ENCODE measurements at places on chromosomes 4 and X.
A peak's percentile ranks its signal among the peaks of the same experiment; 100 is the strongest.

DNA sequence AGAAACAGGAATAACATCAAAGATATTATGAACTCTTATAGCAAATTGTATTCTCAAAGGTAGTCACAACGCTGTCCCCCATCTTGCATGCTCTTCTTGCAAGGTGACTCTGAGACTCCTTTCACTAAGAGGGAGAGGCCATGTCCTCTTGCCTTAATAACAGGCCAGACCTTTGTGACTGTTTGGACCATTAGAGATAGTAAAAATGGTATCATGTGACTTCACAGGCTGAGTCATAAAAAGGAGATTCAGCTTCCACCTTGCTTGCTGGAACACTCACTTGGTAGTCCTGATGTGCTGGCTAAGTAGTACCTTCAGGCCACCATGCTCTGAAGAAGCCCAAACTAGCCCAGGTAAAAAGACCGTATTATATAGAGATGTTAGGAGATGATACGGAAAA is 143.8 kb downstream of the FBXW7 start:
- no peak for DNase-seq
- peaks cover 2% of the 10 kb centered on the region for H3K4me1 ChIP-seq
- H3K36me3 ChIP-seq: no peaks in the 10 kb centered on the region

GRCh38 chrX:6558979-6559378 is 24.1 kb upstream of the VCX3A start:
- DNase-seq: no peak
- no peak overlapping the region for H3K4me3 ChIP-seq
- no peaks in the 10 kb centered on the region for H3K27me3 ChIP-seq
- H3K36me3 ChIP-seq: no peaks in the 10 kb centered on the region
- no peaks in the 10 kb centered on the region for H3K4me1 ChIP-seq

- no peak overlapping the region for H3K4me3 ChIP-seq
- no peak for DNase-seq
- H3K27me3 ChIP-seq: no peaks in the 10 kb centered on the region
- peaks cover 20% of the 10 kb centered on the region for H3K4me1 ChIP-seq
- no peak overlapping the region for H3K27ac ChIP-seq
Observed at GRCh38 chr4:181701894-181702293, 541.3 kb upstream of the TENM3 start.

DNA sequence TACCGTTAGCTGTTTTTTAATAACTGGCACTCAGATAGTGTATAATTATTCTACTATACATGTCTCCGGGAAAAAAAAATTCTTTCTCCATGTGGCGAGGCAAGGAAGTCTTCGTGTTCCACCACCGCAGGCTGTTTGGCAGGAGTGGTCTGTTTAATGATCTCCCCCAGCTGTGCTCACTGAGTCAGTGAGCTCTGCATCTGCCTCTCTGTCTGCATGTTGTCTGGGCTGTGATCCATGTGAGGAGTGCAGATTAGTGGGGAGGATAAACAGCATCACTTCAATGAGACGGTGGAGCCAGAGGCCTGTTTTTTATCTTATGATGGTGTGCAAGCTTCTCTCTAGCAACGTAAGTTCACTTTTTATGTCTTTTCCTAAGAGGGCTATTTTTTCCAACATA is 69.8 kb downstream of the RPS3A start:
- H3K27me3 ChIP-seq: no peaks in the 10 kb centered on the region
- peaks cover 42% of the 10 kb centered on the region for H3K36me3 ChIP-seq
- no peak overlapping the region for H3K27ac ChIP-seq
- H3K4me3 ChIP-seq: peak overlapping the region; percentile 3
- peaks cover 20% of the 10 kb centered on the region for H3K4me1 ChIP-seq
- no peak for DNase-seq

- H3K36me3 ChIP-seq: no peaks in the 10 kb centered on the region
- H3K27ac ChIP-seq: no peak overlapping the region
- peaks cover 3% of the 10 kb centered on the region for H3K4me1 ChIP-seq
- DNase-seq: no peak
- no peak overlapping the region for H3K4me3 ChIP-seq
Observed at GRCh38 chr4:37445023-37445422, 200.5 kb downstream of the NWD2 start.

DNA sequence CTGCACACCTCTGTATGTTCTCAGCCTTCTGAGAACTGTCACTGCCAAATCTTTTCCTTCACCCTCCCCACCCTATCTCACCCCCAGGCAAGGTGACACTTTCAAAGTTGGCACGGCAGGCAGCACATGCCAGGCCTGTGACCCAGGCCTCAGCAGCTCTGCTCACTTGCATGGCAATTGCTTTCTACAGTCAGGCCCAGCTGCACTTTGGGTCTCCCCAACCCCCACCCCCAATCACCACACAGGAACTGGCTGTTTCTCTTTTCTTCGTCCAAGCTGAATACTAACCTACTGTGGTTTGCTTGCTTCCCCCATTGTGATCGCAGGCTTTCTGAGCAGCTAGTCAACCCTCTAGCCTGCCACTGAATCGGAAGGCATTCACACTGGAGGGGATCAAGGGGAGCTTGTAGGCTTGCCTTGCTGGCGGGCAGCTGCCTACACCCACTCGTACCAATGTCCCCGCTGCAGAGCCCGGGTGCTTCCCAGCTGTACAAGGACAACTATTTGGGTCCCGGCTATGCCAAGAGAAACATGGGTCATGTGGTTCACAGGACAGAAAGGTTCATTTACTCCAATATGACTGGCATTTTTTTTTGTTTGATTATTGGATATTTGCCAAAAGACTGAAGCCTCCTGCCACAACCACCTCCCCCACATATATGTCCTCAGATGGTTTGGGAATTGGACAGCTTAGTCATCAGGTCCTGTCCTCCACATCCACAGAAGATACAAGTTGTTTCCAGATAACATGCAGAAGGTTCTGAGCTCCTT is 28.1 kb downstream of the SLC25A43 start:
- H3K36me3 ChIP-seq: no peaks in the 10 kb centered on the region
- H3K27ac ChIP-seq: no peak overlapping the region
- H3K27me3 ChIP-seq: no peaks in the 10 kb centered on the region
- peaks cover 3% of the 10 kb centered on the region for H3K4me1 ChIP-seq

DNA sequence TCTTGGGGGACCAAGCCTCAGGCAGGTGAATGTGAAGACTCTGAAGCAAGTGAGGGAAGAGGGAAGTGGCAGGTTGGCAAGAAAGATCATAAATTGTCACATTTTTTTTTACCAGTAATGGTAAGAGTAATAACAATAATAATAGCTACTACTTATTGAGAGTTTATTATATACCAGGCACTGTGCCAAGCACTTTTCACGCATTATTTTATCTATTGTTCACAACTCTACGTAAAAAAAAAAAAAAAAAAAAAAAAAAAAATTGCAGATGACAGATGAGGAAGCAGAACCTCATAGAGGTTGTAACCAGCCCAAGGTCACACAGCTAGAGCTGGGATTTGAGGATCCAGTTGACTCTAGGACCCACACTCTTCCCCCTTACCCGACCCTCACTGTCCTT is 40.9 kb downstream of the TSC22D3 start:
- no peak for DNase-seq
- peaks cover 4% of the 10 kb centered on the region for H3K4me1 ChIP-seq
- no peak overlapping the region for H3K27ac ChIP-seq
- no peaks in the 10 kb centered on the region for H3K36me3 ChIP-seq

DNA sequence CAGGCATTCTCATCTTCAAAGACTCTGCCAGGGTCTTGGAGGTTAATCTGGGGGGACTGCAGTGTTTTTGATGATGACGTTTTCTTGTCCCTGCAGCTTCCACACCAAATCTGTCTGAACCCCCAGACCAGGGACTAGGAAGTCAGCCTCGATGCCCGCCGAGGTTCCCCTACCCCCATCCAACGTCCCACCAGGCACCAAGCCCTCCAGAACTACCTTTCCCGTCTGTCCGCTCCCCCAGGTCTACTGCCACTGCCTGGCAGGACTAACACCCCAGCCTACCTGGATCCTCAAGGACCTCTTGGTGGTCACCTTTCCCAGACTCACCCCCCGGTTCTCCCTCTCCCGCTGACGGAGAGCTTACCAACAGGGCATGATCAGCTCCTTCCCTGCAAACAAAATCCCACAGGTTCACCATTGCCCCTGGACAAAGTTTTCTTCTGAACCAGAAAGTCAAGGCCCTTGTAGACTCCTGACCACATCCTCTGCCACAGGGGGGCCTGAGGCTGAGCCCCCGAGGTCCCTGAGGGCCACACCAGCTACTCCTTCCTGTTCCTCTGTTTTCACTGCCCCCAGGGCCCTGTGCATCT is 40.9 kb downstream of the HMX1 start:
- H3K4me3 ChIP-seq: peak overlapping the region; percentile 37
- no peak for DNase-seq
- no peaks in the 10 kb centered on the region for H3K4me1 ChIP-seq

DNA sequence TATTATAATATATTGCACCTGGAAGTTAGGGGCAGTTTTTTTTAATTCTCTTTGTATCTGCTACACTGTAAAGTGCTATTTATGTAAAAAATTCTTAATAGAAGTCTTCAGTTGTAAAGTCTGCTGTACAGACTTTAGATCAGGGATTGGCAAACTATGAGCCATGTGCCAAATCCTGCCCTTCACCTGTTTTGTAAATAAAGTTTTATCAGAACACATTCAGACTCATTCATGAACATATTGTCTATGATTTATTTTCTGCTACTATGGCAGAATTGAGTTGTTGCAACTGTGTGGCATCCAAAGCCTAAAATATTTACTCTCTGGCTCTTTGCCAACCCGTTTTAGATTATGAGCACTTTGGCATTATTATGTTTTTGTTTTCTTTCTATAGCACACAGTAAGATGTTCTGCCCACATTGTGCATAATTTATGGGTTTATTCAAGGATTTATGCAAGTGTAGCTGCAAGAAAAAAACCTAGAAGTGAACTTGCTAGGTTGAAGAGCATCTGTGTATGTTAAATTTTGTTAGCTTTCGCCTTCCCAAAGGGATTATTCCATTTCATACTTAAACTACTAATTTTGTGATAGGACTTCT is 56.9 kb downstream of the CLCN3 start:
- H3K27ac ChIP-seq: no peak overlapping the region
- H3K4me1 ChIP-seq: peaks cover 8% of the 10 kb centered on the region
- DNase-seq: no peak
- H3K4me3 ChIP-seq: no peak overlapping the region

DNA sequence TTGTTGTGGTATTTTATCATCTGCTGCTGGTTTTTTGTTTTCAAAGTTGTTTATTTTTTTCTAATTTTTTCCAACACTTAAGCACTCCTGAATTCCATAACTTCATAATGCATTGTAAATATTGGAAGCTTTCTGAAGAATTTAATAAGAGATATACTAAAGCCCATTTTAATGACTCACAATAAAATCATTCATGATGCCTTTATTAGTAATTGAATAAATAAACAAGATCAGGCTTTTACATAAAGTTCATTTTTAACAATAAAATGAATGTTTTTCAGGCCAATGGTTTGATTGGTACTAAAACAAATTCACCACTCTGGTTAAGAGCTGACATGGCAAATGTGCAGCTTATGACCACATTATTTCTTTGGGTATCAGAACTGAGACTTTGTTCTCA is 408.2 kb upstream of the SMIM31 start:
- no peaks in the 10 kb centered on the region for H3K36me3 ChIP-seq
- DNase-seq: no peak
- no peak overlapping the region for H3K4me3 ChIP-seq
- peak overlapping the region; percentile 31 for H3K27ac ChIP-seq
- H3K27me3 ChIP-seq: no peaks in the 10 kb centered on the region

DNA sequence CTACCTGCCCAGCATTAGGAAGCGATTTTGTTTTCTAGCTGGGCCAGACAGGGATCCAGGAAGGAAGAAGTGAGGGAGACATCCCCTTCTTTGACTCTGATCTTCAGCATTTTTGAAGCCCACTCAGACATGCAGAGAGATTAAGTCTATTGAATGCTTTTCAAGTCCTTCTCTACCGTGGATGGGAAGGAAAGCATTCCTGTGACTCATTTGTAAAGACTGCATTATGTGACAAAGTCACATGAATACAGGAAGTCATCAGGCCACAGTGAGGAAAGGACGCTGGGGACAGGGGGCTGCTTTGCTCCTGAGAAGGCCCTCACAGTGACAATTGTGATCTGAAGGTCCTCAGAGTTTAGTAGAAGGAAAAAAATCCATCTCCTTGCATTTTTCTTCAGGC is 67.4 kb upstream of the GBA3 start:
- no peaks in the 10 kb centered on the region for H3K36me3 ChIP-seq
- H3K4me3 ChIP-seq: no peak overlapping the region
- peaks cover 16% of the 10 kb centered on the region for H3K4me1 ChIP-seq
- peaks cover 3% of the 10 kb centered on the region for H3K27me3 ChIP-seq

DNA sequence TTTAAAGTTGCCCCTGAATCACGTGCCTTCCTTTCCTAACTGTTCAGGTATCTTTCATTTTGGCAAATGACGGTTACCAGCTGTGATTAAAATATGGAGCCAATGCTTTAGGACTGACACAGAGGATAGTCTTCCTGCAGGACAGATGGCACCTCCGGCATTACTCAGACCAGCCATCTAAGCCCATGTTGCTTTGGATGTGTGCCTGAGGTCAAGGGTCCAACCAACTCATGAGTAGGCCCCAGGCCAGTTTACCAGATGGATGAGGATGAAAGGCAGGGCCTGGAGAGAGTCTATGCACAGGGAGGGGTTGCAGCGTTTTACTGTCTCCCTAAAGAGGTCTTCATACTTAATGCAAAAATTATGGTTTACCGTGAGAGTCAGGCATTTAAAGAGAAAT is 174.0 kb upstream of the GATB start:
- DNase-seq: no peak
- peaks cover 4% of the 10 kb centered on the region for H3K27me3 ChIP-seq
- H3K36me3 ChIP-seq: no peaks in the 10 kb centered on the region
- H3K27ac ChIP-seq: no peak overlapping the region
- peaks cover 9% of the 10 kb centered on the region for H3K4me1 ChIP-seq

DNA sequence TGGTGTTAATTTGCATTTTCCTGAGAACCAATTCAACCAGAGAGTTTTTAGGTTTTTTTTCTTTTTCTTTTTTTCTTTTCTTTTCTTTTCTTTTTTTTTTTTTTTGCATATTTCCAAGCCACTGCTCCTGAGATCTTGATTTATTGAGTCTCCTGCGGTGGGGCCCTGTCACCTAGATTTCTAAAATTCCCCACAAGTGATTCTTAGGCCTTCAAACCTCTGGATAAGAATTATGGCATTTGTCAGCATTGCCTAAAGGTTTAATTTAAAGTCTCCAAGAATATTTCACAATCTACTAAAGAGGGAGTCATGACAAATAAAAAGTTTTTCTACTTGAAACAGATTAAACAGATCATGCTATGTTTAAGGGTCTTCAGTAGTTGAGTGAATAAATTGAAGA is 84.9 kb downstream of the GAB1 start:
- DNase-seq: no peak
- H3K4me3 ChIP-seq: no peak overlapping the region
- peaks cover 1% of the 10 kb centered on the region for H3K27me3 ChIP-seq
- H3K36me3 ChIP-seq: peaks cover 21% of the 10 kb centered on the region

DNA sequence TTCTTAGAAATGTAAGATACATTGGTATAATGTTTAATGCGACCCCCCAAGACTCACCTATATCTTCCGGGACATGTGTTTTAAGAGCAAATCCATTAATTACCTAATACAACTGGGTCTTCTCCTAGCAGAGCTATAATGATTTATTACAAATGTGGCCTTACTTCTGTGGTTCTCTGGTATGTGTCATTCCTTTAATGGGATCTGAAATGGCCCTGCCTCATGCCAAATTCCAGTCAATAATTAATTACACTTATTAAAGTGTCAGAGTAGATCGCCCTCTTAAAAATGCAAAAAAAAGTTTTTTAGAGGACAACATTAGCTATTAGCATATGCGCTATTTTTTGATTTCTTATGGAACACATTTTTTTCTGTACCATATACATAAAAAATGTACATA is 17.0 kb downstream of the HPSE start:
- DNase-seq: no peak
- peaks cover 3% of the 10 kb centered on the region for H3K27me3 ChIP-seq
- no peak overlapping the region for H3K27ac ChIP-seq
- H3K36me3 ChIP-seq: peaks cover 22% of the 10 kb centered on the region
- no peak overlapping the region for H3K4me3 ChIP-seq
